NCI-H1092 treated with DMSO at 0.1 percent for 48 hours (cell line): ENCODE measurements at places on chromosomes 2 and 18.

DNA sequence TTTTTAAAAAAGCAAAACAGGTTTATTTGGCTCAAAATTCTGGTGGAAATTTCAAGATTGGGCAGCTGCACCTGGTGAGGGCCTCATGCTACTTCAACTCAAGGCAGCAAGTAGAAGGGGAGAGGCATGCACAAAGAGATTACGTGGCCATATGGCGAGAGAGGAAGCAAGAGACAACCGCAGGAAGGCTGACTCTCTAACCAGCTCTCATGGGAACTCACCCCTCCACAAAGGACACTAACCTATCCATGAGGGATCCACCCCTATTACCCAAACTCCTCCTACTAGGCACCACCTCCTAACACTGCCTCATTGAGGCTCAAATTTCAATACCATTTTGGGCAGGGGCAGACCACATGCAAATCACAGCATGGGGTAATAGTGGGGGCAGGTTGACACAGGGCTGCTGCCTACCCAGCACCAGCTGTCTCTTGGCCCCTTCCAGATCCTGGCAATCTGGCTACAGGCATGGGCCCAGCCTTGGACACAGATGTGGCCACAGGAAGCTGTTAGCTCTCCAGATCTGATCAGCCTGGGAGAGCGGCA, 2.0 kb upstream of the CAPN10 start:
- no peak for DNase-seq

DNA sequence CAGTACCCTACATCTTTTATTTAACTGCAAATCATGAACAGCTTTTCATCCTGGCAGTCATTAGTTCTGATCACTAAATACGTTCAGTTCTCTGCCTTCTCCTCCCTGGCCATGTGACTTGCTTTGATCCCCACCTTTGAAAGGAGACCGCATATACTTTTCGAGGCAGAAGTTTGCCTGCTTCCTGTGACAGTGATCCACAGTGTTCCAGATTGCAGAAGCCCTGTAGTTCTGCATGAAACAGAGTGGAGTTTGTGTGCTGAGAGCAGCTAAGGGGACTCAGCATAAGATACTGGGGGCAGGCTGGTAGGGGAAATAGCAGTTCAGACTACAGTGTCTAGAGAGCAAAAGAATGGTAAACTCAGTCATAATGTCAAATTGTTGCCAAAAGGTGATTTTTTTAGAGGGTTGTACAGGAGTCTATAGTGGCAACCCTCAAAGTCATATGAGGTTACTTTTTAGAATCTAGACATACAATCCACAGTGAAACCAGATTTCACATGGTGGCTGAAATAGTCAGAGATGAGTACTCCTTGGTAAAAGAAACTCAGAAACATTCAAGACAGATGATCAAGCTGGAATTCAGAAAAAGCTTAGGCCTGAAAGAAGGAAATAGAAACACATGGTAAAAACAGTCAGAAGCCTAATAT, 1800.4 kb upstream of the CELF4 start:
- DNase-seq: no peak

DNA sequence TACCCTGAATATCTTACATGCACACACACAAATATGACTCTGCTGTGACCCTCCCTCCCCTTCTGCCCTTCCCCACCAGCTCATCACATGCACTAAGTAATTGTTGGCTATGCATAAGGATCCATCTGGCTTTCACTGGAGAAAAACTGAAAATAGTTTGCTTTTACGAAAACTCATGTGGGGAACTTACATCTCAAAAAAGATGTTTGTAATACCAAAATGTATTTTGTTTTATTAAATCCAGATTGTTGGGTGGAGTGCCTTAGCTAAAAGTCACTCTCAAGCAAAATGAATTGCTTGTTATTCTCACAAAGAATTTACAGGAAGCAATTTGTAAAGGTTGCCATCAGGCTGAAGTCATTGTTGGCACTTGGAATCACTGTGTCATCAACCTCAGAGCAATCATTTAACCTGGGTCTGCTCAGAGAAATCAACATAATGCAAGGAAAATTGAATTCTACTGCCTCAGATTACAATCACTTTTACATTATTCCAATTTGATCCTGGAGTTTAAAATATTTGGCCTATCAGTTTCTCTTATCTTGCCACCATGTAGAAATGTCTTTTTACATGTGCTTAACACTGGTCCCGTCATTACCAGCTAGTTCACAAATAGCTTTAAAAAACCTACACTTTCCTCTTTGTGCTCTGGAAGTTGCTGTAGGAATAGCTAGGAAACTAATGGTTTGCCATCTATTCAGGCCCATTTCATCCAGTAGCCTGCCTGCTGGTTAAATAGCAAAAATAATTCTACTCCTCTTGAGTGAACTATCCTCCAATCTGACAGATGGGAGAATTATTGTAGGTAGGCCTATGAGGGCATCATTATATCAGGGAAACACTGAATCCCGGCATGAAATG, 90.3 kb upstream of the TMEM17 start:
- no peak for DNase-seq

DNA sequence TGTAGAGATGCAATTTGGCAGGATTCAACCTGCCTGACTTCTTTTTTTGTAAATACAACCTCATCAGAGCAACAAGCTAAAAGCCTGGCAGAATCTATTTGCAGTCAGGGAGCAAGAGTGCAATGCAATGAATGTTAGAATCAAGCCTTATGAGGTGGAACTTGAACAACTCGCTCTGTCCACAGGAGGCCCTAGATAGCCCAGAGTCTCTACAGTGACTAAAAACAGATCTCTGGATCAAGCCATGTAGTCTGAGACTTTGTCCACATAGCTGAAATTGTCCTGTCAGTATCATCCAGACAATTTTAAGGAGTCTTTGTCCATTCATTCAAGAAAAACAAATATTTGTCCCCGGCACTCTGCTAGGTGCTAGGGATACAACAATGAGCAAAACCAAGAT, 32.0 kb upstream of the CDK5R2 start:
- DNase-seq: no peak

DNA sequence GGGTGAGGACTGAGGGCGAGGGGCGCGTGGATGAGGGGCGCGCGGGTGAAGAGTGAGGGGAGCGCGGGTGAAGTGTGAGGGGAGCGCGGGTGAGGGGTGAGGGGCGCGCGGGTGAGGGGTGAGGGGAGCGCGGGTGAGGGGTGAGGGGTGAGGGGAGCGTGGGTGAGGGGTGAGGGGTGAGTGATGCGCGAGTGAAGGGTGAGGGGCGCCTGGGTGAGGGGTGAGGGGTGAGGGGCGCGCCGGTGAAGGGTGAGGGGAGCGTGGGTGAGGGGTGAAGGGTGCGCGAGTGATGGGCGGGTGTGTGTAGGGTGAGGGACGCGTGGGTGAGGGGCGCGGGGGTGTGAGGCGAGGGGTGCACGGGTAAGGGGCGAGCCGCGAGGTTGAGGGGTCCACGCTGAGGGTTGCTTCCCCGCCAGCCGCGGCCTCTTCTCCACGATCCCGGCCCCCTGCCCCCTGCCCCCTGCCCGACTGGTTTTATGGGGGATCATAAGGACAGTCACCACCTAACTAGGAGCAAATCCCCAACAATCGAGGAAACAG, 1.1 kb upstream of the SLC66A2 start:
- no peak for DNase-seq

- no peak for DNase-seq
Measured at GRCh38 chr2:82494739-82495138, 1964.3 kb downstream of the SUCLG1 start.

DNA sequence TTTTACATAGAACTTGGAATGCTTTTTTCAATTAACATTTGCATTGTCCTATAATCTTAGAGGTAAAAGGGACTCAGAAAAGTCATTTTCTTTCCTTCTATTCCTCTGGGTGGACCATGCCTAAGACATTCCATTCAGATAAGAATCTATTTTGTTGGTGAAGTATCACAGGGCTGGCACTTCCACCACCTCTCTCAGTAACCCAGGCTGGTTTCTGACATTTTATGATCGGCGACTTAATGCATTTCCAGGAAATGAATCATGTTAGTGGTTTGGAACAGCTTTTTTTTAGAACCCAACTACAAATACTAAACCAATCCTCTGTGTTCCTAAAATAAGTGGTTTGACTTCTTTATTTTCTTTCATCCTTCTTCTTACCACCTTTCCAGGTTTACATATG, 27.0 kb downstream of the GAD1 start:
- DNase-seq: no peak

DNA sequence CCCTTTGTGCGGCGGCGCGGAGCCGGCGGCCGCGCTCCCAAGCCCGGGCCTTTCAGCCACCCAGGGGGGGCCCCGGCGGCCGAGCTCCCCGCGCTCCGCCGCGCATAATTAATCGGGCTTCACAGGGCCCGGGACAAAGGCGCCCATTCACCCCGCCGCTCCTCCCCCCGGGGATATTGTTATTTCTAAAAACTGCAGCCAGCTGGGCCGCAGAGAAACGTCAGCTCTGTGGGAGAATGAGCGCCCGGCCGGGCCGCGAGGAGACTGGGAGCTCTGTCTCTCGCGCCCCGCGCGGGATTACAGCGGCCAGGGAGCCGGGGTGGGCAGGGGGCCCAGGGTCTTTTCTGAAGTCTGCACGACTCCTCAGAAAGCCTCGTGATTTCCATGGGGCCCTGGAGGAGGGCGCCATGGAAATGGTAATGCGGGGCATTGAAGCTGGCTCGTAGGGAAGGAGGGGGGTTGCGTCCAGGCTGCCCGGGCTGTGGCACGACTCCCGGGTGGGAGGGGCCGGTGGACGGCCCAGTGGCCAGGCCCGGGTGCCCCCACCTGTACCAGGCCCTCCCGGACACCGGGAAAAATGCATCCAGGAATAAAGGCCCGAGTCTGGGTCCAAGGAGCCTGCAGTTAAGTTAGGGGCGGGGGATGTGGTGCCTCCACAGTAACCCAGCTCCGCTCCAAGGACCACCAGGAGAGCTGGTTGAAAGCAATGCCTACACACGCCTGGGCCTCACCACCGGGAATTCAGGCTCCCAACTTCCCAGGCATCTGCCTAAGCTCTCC, 125.3 kb downstream of the ZFP36L2 start:
- DNase-seq: peak; percentile 21

DNA sequence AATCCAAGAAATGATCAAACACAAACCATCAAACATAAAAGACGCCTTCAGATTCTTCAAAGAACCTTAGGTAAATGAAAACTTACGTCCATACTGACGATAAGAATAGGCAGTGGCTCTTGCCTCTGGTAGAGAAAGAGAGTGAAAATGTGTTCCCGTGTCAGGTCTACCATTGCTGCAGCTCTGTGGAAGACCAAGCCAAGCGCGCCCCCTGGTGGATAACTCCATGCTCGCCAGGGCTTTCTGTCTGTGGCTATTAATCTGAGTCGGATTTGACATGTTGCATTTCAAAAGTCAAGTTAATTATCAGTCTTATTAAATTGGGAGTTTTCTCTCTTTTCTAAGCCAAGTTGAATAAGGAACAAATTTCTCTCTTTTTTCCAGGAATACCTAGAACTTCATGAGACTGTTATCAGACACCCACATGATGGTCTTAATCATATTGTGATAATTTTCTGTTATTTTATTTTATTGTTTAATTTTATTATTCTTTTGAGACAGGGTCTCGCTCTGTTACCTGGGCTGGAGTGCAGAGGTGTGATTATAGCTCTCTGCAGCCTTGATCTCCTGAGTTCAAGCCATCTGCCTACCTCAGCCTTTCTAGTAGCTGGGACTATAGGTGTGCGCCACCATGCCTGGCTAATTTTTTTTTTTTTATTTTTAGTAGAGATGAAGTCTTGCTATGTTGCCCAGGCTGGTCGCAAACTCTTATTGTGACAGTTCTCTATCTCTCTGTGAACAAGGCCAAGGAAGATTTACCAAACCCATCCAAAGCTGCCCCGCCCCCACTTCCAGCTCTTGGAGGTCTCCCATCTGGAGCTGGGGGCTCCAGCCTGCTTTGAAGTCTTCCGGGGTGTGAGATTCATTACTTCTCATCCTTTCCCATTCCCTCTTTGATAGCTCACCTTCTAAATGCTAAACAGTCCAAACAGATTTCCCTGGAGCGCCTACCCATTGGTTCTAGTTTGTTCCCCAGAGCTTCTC, 15.8 kb upstream of the ZAP70 start:
- peak; percentile 55 for DNase-seq

DNA sequence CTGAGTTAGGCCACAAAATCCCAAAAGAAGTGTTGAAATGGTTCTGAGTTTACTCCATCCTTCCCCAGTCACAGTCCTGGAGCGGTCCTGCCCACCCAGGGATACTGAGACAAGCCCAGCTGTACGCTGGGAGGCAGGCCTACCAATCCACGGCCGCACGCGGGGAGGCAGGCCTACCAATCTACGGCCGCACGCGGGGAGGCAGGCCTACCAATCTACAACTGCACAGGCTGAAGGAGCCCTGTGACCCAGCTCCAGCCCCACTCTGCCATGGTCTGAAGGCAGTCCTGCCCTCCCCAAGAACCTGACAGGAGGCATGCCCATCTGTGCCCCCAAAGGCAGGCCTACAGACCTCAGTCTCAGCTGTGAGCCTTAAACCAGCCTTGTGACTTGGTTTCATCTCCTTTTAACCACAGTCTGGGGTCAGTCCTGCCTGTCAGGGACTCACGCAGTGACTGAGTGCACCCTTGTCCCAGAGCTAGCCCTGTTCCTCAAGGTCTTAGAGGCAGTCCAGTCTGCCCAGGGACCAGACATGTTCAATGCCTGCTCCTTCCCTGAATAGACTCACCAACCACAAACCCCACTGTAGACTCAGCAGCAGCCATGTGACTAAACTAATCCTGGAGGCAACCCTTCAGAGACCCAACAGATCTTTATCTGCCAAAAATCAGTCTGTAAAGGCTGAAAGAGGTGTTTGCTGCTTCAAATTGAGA, 36.8 kb downstream of the GPC1 start:
- no peak for DNase-seq

- no peak for DNase-seq
Measured at GRCh38 chr2:104539649-104540048, 314.3 kb upstream of the POU3F3 start.

DNA sequence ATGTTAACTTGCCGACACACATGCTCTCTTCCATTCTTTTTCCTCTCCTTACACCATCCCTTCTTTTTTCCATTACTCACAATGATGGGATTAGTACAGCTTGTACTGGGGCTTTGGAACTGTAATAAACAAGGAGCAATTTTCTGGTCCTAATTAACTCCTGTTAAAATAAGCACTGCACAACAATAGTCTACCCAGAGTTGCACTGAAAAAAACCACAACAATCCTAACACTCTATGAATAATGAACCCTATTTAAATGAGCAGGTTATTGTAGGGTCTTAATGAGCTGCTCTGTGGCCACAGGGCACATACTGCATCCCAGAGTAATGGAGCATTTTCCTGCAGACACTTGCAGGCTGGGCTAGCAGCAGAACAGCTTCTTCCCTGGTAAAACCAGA, 380.3 kb downstream of the NRXN1 start:
- DNase-seq: no peak

- no peak for DNase-seq
Measured at GRCh38 chr2:169808221-169808620, 9.6 kb downstream of the SSB start.

DNA sequence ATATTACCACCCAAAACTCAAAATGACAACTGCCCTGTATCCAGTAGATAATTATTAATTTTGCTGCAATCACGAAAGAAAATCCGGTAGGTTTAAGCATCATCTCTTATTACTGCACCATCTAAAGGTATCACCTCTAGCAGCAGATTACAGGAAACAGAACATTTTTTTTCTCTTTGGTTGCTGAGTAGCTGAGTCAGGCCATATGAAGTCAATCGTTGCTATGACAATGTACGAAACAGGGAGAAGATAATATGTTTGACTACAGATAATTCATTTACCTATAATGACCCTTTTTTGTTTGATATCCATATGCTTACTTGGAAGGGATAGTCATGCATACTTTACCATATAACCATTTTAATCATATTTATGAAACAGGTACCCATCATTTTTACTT, 831.6 kb upstream of the CHAC2 start:
- DNase-seq: no peak

GRCh38 chr2:190859347-190860297, 21.0 kb upstream of the GLS start:
- DNase-seq: no peak
